Purkinje cell (primary cell): ENCODE measurements at places on chromosomes 16 and 17. TPM values are rescaled to one million over a fixed set of nuclear protein-coding genes. Genes with fewer than 3 reads are reported as not detected.

The CEP295NL gene
- polyA plus RNA-seq: not detected in 2 replicates

The HBA2 gene
- polyA plus RNA-seq: 1.9 and 48.0 TPM in 2 replicates

The CCL1 gene
- not detected in 2 replicates for polyA plus RNA-seq

The LRRC36 gene
- polyA plus RNA-seq: 2.1 and 3.7 TPM in 2 replicates

The WFIKKN2 gene
- 0.35 TPM in 1 of 2 replicates, not detected in the other for polyA plus RNA-seq

The ZNF764 gene
- 0.20 and 0.67 TPM in 2 replicates for polyA plus RNA-seq

The SPATA22 gene
- polyA plus RNA-seq: not detected in 2 replicates

The OR4D1 gene
- 0.48 TPM in 1 of 2 replicates, not detected in the other for polyA plus RNA-seq

The TADA2A gene
- polyA plus RNA-seq: 11.6 and 26.3 TPM in 2 replicates

The LDHD gene
- 0.27 TPM in 1 of 2 replicates, not detected in the other for polyA plus RNA-seq

The PPL gene
- 0.13 and 1.9 TPM in 2 replicates for polyA plus RNA-seq

The B3GNT9 gene
- polyA plus RNA-seq: not detected in 2 replicates

The KRTAP3-1 gene
- polyA plus RNA-seq: not detected in 2 replicates

The OMG gene
- polyA plus RNA-seq: 351 and 425 TPM in 2 replicates

The LDAF1 gene
- polyA plus RNA-seq: 6.1 and 10.0 TPM in 2 replicates

The RANBP10 gene
- 0.11 and 1.0 TPM in 2 replicates for polyA plus RNA-seq

The FA2H gene
- polyA plus RNA-seq: not detected in 2 replicates

The TBC1D26 gene
- not detected in 2 replicates for polyA plus RNA-seq

The TIGD7 gene
- polyA plus RNA-seq: 4.2 and 4.3 TPM in 2 replicates

The KCNH4 gene
- polyA plus RNA-seq: not detected in 2 replicates

The CTRB2 gene
- 0.45 TPM in 1 of 2 replicates, not detected in the other for polyA plus RNA-seq

The TBC1D3 gene
- polyA plus RNA-seq: 0.78 TPM in 1 of 2 replicates, not detected in the other

The YBX2 gene
- polyA plus RNA-seq: not detected in 2 replicates

The DLG4 gene
- 1.7 and 3.0 TPM in 2 replicates for polyA plus RNA-seq

The TEX19 gene
- polyA plus RNA-seq: not detected in 2 replicates

The RASL10B gene
- 0.66 and 1.7 TPM in 2 replicates for polyA plus RNA-seq

The SLC52A1 gene
- polyA plus RNA-seq: not detected in 2 replicates

The SOCS7 gene
- polyA plus RNA-seq: 1.2 and 1.3 TPM in 2 replicates

The CTRB1 gene
- polyA plus RNA-seq: 1.4 TPM in 1 of 2 replicates, not detected in the other

The PITPNM3 gene
- 2.5 and 6.4 TPM in 2 replicates for polyA plus RNA-seq

The TMEM106A gene
- not detected in 2 replicates for polyA plus RNA-seq

The ZG16B gene
- polyA plus RNA-seq: not detected in 2 replicates

The DRG2 gene
- 15.4 and 29.2 TPM in 2 replicates for polyA plus RNA-seq

The MEIOB gene
- not detected in 2 replicates for polyA plus RNA-seq

The RNF157 gene
- 38.1 and 46.4 TPM in 2 replicates for polyA plus RNA-seq

The PRDM7 gene
- polyA plus RNA-seq: 0.18 TPM in 1 of 2 replicates, not detected in the other

The NPIPA7 gene
- 5.9 and 11.0 TPM in 2 replicates for polyA plus RNA-seq

The EFCAB3 gene
- polyA plus RNA-seq: not detected in 2 replicates

The TPSG1 gene
- not detected in 2 replicates for polyA plus RNA-seq

The NOS2 gene
- not detected in 2 replicates for polyA plus RNA-seq

The TP53TG3D gene
- 1.7 and 5.0 TPM in 2 replicates for polyA plus RNA-seq

The DNASE1L2 gene
- polyA plus RNA-seq: not detected in 2 replicates

The PRSS21 gene
- not detected in 2 replicates for polyA plus RNA-seq

The SLC6A2 gene
- not detected in 2 replicates for polyA plus RNA-seq

The SYNGR3 gene
- polyA plus RNA-seq: 80.6 and 82.4 TPM in 2 replicates

The TEX14 gene
- 0.59 and 2.9 TPM in 2 replicates for polyA plus RNA-seq

The CTRL gene
- polyA plus RNA-seq: 1.9 TPM in 1 of 2 replicates, not detected in the other

The HS3ST3A1 gene
- polyA plus RNA-seq: not detected in 2 replicates

The CLCN7 gene
- polyA plus RNA-seq: 0.52 and 0.55 TPM in 2 replicates

The ADAM11 gene
- polyA plus RNA-seq: 1.5 TPM in 1 of 2 replicates, not detected in the other

The MT1G gene
- polyA plus RNA-seq: 8.2 and 9.3 TPM in 2 replicates

The PPP1R1B gene
- 272 and 400 TPM in 2 replicates for polyA plus RNA-seq

The CCL23 gene
- not detected in 2 replicates for polyA plus RNA-seq

The MYH11 gene
- not detected in 2 replicates for polyA plus RNA-seq

The TBC1D3L gene
- polyA plus RNA-seq: not detected in 2 replicates
